ENCODE measurements at places on chromosomes 7 and 10. TPM values are rescaled to one million over a fixed set of nuclear protein-coding genes. Genes with fewer than 3 reads are reported as not detected.

The NODAL gene
- not detected for total RNA-seq

The MUC3A gene
- total RNA-seq = not detected

DNA sequence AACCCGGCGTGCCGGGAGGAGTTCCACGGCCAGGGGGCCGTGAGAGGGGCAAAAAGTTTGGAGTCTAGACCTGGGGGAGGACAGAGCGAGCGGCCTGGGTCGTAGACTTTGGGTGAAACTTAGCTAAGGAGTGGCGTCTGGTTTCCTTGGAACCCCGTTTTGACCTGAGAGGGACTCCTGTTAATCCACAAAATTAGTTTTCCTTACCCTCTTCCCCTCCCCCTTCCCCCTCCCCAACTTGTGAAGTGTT lies 574 bp downstream of the MARCHF5 start:
- no peak for DNase-seq

DNA sequence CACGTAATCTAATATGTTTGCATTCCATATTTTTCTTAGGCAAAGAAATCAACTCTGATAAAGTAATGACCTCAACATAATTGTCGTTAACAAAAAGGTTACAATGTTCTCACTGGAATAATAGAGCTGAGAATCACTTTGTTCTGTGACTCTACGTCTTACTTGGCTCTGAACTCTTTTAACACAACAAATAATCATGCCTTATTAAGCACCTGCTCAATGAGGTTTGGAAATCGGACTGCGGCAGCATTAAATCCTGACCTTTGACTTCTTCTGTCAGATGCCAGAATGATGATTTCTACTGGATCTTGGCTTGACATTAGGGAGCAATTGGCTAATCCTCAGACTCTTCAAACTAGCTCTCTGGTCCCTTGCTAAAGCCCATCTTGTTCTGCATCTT lies 233.6 kb downstream of the SEMA3D start:
- no peak for DNase-seq

DNA sequence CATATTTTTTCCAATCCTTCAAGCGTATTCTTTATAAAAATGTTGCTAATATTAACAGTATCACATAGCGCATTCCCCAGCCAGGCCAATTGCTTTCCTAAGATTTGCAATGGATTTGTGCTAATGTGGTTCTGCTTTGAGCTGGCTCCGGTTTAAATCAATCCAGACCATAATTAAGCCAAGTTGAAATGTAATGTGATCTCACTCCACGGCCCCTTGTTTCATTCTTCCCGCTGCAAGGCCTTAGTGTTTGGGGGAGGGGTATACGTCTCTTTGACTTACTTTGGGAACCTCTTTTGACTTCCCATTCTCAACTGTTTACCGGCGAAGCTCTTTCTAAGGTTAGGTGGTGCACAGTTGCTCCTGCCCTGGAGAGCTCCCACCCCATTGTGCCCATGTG lies 86.4 kb downstream of the PRPF18 start:
- no peak for DNase-seq

Measured in activated T-cell treated with anti-CD3 and anti-CD28 coated beads, Interleukin-2, amount 50 U/mL, for 72 hours (primary cell).